ENCODE measurements at places on chromosomes 16 and 17. TPM values are rescaled to one million over a fixed set of nuclear protein-coding genes. Genes with fewer than 3 reads are reported as not detected.
A peak's percentile ranks its signal among the peaks of the same experiment; 100 is the strongest.

Gene POLR3E
- total RNA-seq, result 28.9 TPM

Gene CD19
- total RNA-seq, result under 0.01 TPM

Gene GRAPL
- total RNA-seq, result under 0.01 TPM

Gene KRT32
- under 0.01 TPM for total RNA-seq

- peak; percentile 40 for DNase-seq
These were observed 6.2 kb downstream of the JPH3 start for GRCh38 chr16:87608400-87608985.

GRCh38 chr17:79797492-79798298 is 818 bp upstream of the CBX8 start:
- no peak for DNase-seq

- no peak for DNase-seq
These were observed 200.5 kb upstream of the NLRP1 start for GRCh38 chr17:5784791-5785190.

- no peak for DNase-seq
These were observed 55.5 kb upstream of the IL34 start for GRCh38 chr16:70590722-70591415.

DNA sequence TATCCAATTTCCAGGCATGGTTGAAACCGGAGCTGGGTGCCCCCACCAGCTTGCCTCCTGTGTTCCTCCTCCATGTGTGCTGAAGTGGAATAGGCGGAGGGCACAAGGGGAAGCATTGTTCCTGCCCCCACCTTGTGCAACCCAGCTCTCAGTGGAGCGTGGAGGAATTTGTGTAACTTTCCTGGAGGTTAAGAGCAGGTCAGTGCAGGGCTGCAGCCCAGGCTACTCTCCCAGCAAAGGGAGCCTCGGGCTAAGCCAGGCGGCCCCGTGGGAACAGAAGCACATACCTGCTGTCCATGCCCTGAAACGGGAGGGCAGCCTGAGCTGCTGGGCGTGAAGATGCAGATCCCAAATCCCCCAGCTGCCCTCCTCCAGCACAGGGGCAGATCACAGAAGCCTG is 158.8 kb upstream of the LHX1 start:
- no peak for DNase-seq

GRCh38 chr17:3040882-3041281 is 22.5 kb downstream of the OR1D5 start:
- no peak for DNase-seq

- peak; percentile 44 for DNase-seq
These were observed 405 bp upstream of the CBLN1 start for GRCh38 chr16:49281843-49282642.

GRCh38 chr17:11276486-11276885 is 35.5 kb downstream of the SHISA6 start:
- DNase-seq, result no peak

DNA sequence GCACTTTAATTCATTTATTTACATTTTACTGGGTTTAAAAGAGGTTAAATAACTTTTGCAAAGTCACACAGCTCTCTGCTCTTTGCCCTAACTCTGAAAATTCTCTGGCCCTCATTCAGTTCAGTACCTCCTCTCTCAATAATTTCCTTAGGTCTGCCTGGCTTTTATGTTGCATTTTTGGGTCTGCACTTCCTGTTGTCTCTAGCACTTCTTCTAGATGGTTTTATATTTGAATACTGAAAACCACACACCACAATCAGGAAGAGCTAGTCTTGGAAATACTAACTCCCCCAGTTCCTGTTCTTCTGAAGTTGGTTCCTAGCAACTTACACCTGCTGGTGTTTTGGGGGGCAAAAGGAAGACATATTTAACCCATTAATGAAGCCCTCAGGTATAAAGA is 577.9 kb downstream of the HS3ST4 start:
- DNase-seq, result no peak

DNA sequence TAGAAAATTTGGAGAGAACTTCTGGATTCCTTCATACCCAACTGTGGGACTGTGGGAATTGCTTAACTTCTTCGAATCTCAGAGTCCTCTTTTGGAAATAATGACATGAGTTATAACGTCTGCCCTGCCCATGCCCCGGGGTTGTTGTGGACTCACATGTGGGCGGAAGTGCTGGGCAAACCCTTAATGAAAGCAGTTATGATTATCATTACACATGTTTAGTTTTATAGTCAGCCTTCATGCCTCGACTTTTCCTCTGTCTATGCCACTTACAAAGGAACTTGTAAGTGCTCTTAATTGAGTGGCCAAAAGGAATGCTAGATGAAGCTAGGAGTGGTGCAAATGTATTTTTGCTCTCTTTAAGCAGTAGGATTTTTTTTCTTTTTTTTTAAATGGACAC is 3.9 kb downstream of the KRT27 start:
- DNase-seq, result no peak

GRCh38 chr17:55190748-55191147 is 74.0 kb upstream of the HLF start:
- DNase-seq, result no peak

- DNase-seq, result no peak
These were observed 17.6 kb downstream of the TRPV3 start for GRCh38 chr17:3539881-3540540.

- DNase-seq, result no peak
These were observed 18.3 kb upstream of the CACNG4 start for GRCh38 chr17:66946251-66946650.
